ENCODE measurements at places on chromosomes 3 and 15. TPM values are rescaled to one million over a fixed set of nuclear protein-coding genes. Genes with fewer than 3 reads are reported as not detected.
A peak's percentile ranks its signal among the peaks of the same experiment; 100 is the strongest.

The TIGIT gene
- total RNA-seq = 6.3 TPM

The IL16 gene
- total RNA-seq = 42.8 TPM

The STXBP5L gene
- not detected for total RNA-seq

The SNTN gene
- total RNA-seq = not detected

GRCh38 chr3:183099838-183100204, 525 bp upstream of the MCCC1 start:
- H3K27ac ChIP-seq = peak overlapping the region; percentile 92
- no peaks in the 10 kb centered on the region for H3K27me3 ChIP-seq
- no peak for DNase-seq
- peaks cover 21% of the 10 kb centered on the region for H3K36me3 ChIP-seq
- H3K4me3 ChIP-seq = peak overlapping the region; percentile 96

GRCh38 chr3:172271386-172271976, 176.8 kb downstream of the GHSR start:
- no peak overlapping the region for H3K27ac ChIP-seq
- no peak overlapping the region for H3K4me3 ChIP-seq
- no peaks in the 10 kb centered on the region for H3K27me3 ChIP-seq

DNA sequence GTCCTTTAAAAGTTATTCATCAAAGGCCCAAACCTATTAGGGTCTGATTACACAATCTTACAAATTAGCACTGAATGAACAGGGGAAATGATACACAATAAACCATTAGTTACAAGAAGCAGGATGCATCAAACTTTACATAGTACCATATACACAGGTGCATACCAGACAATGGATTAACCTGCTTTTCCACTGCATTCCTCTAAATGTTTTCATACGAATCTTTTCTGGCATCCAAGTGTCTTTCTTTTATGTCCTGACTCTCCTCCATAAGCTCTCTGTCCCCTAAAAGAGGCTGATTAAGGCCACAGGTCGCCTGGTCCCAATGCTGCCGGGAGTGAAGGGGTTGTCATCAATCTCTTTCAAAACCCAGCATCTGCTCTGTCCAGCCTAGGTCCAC, 11.4 kb downstream of the FBN1 start:
- no peaks in the 10 kb centered on the region for H3K27me3 ChIP-seq
- H3K4me1 ChIP-seq = peaks cover 3% of the 10 kb centered on the region

DNA sequence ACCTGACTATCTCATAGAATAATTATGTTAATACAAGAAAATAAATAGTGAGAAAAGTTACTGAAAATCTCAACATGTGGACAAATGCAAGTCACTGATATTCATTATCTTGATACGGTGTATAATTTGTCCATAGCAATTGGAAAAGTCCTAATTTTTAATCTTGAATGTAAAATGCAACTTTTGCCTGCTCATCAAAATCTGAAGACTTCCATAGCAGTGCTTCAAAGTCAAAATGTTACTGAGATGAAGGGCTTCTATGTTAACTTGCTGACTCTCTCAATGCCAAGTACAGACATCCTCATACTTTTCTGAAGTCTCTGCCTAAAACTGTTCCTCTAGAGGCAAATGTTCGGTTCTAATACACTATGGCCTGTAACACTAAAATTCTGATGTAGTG, 1300.1 kb upstream of the EPHA6 start:
- no peak overlapping the region for H3K4me3 ChIP-seq
- no peaks in the 10 kb centered on the region for H3K36me3 ChIP-seq
- no peak for DNase-seq

- H3K4me3 ChIP-seq = no peak overlapping the region
- DNase-seq = no peak
- H3K4me1 ChIP-seq = no peaks in the 10 kb centered on the region
- no peak overlapping the region for H3K27ac ChIP-seq
These were observed 33.0 kb downstream of the SPATA12 start for GRCh38 chr3:57093489-57093888.

GRCh38 chr15:97866959-97867358, 93.5 kb upstream of the ARRDC4 start:
- H3K27me3 ChIP-seq = no peaks in the 10 kb centered on the region
- no peaks in the 10 kb centered on the region for H3K4me1 ChIP-seq

- no peaks in the 10 kb centered on the region for H3K4me1 ChIP-seq
- no peak overlapping the region for H3K4me3 ChIP-seq
- H3K27ac ChIP-seq = no peak overlapping the region
- no peaks in the 10 kb centered on the region for H3K27me3 ChIP-seq
- no peak for DNase-seq
- no peaks in the 10 kb centered on the region for H3K36me3 ChIP-seq
These were observed 136.9 kb downstream of the P2RY1 start for GRCh38 chr3:152971880-152972279.

- H3K4me1 ChIP-seq = no peaks in the 10 kb centered on the region
- no peaks in the 10 kb centered on the region for H3K36me3 ChIP-seq
These were observed 48.4 kb upstream of the SLC25A26 start for GRCh38 chr3:66172394-66172793.

DNA sequence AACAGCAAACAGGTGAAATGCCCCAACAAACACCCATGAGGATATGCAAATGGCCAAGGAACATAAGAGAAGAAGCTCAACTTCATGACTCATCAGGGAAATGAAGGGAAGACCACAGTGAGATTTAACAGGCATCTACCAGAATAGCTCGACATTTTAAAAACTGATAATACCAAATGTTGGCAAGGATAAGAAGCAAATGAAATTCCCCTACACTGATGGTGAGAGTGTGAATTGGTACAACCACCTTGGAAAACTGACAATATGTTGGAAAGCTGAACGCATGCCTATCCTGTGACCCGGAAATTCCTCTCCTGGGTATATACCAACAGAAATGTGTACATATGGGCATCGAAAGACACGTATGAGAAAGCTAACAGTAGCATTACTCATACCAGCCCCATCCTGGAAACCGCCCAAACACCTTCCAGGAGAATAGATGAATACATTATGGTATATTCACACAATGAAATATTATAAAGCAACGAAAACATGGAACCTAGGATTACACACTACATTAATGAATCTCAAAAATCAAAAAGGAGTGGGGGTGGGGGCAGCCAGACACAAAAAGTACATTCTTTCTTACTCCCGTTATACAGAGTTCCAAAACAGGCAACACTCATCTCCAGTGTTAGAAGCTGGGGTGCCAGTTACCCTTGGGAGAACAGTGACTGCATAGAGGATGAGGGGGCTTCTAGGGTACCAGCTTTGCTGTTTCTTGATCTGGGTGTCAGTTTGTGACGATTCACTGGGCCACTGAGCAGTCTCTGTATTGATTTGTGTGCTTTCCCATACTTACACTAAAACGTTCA, 16.9 kb downstream of the RFTN1 start:
- peaks cover 53% of the 10 kb centered on the region for H3K4me1 ChIP-seq
- no peak for DNase-seq
- H3K36me3 ChIP-seq = peaks cover 72% of the 10 kb centered on the region
- H3K27me3 ChIP-seq = no peaks in the 10 kb centered on the region

GRCh38 chr15:74319596-74320351, 47.7 kb downstream of the CYP11A1 start:
- H3K36me3 ChIP-seq = no peaks in the 10 kb centered on the region
- H3K4me3 ChIP-seq = no peak overlapping the region
- peaks cover 9% of the 10 kb centered on the region for H3K4me1 ChIP-seq
- H3K27me3 ChIP-seq = peaks cover 4% of the 10 kb centered on the region
- DNase-seq = no peak

GRCh38 chr15:37040072-37040742, 60.1 kb downstream of the MEIS2 start:
- no peaks in the 10 kb centered on the region for H3K27me3 ChIP-seq
- no peak overlapping the region for H3K27ac ChIP-seq
- H3K4me1 ChIP-seq = no peaks in the 10 kb centered on the region
- H3K36me3 ChIP-seq = no peaks in the 10 kb centered on the region
- H3K4me3 ChIP-seq = no peak overlapping the region
